T-helper 1 cell (primary cell): ENCODE measurements at places on chromosomes 5 and 9.

DNA sequence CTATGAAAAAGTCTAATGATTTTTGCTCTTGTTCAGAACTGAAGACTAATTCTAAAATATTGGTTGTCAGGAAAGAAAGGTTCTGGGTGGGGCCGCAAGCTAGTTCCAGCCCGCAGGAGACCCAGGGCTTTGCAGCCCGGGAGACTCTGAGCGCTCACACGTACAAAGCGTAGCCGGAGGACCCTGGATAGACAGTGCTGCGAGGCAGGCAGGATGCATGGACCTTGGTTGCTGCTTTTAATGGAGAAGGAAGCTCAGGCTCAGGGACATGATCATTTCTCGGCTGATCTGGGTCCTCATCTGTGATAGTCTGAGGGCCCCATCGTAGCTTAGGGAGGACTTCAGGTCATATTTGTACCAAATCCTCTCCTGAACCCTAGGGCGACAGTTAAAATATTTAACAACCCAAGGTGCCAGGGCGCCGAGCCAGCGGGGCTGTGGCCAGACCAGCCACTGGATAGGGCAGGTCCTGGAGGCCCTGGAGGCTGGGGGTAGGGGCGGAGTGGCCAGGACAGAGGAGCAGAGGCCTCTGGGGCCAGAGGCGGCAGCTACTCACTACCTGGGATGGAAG is 70.1 kb upstream of the UNC5A start:
- no peak for DNase-seq

- DNase-seq, result no peak
Observed at GRCh38 chr5:97980291-97980690, 793.2 kb upstream of the RGMB start.

DNA sequence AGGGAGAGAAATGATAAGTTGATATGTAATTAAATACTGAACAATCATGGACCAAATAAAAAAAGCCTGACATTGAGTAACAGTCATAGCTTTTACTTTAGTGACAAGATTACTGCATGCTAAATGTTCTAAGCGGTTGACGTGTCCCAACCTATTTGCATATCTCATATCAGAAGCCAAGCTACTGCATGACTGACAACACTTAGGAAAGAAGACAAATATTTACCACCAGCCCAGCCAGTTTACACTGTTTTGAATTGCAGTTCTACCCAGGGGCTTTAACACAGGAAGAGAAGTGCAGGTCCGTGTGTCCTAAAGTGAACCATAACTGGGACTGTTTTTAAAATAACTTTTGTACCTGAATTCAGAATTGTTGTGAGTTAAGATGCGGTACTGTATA is 219.9 kb downstream of the PRDM9 start:
- DNase-seq, result no peak

DNA sequence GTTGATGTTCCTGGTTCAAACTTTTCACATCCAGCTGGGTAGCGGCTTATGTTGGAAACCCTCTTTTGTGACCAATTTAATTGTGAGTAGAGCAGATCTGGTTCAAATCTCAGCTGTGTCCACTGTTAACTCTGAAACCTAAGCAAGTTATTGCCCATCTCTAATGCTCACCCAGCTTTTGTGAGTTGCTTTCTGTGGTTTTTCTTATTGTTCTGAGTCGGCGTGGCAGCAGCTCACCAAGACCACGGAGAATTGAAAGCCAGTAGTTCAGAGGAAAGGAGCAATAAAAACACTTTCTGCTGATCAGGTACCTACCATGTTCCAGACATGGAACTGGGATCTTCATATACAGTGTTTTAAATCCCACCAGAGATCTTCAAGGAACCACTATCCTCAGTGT is 114.4 kb downstream of the DOCK2 start:
- no peak for DNase-seq

DNA sequence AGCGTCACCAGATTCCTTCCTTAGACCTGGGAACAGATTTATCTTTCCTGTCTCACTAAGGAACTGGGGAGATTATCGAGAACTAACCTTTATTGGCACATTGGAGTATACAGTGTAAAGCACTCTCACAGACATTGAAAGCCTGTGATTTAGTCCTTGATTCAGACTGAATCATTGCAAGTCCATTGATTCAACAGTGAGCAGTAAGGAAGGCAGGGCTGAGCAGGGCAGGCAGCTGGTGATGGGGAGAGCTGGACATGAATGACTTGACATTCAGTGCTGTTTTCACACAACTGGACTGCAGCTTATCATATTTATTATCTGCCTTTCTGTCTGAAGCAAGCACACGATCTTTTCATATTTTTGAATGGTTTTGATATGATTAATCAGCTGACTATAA is 16.2 kb downstream of the ISOC1 start:
- no peak for DNase-seq

GRCh38 chr5:72237879-72238278 is 82.2 kb downstream of the MRPS27 start:
- DNase-seq, result no peak

DNA sequence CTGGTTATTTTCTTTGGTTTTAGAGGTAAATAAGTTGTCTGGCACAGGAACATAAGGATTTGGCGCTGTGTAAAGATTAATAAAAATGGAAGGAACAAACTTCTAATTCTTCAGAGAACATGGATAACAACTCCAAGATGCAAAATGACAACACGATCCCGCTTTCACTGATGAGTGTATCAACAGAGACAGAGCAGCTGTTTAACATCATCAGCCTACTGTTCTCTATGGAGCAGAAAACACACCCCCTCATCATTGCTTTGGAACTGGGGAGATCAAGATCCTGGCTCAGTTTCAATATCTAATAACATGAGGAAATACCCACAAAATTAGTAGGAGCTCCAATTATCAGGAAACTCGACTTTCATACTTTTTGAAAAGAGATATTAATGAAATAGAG is 8.3 kb upstream of the GAS1 start:
- no peak for DNase-seq

DNA sequence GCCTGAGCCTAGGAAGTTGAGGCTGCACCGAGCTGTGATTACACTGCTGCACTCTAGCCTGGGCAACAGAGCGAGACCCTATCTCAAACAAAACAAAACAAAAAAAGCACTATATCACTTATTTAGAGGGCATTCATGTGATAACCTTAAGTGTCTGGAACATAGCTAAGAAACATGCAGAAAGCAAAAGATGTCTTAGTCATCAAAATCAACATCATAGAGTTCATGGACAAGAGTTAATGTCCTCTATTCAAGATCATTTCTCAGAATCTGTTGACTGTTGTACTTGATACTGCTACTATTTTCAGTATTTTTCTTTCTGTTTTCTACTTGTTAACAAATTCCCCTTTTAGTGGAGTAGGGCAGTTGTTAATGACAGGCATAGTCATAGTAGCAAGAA is 25.4 kb downstream of the FSD1L start:
- DNase-seq, result no peak

GRCh38 chr5:655406-655805 is 37.7 kb downstream of the TPPP start:
- DNase-seq, result no peak

DNA sequence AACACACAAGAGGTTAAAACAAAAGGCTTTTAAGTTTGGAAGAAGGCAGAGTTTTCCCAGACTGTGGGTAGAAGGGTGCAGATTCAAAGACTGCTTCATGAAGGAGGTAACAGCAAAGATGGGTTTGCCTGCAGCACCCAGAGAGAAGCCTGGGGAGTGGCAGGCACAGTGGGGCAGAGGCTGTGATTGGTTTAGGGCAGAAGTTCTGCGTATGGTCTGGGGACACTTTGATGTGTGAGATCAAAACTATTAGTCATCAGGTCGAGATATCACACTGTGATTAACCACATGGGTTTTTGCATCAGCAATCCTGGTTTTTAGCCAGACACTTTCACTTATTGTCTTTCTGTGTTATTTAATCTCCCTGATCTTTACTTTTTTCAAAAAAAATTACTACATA is 188.8 kb upstream of the GLRA1 start:
- peak; percentile 31 for DNase-seq

DNA sequence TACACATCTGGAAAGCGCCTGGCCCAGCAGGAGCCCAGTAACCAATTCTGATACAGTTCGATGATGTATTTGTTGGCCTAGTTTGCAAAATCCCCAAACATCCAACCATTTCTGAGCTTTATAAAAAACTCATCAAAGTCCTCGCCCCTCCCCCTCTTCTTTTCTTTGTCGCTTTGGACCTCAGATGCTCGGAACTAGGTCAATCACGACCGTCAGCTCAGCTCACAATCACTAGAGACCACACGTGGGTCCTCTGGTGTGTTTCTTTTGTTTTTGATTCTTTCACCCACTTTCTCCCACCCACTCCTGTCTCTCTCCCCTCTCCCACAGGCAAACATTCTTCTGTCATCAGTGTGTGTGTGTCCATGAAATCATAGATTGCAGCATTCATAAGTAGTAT is 26.7 kb upstream of the ZBTB43 start:
- no peak for DNase-seq

GRCh38 chr5:39857041-39857440 is 432.3 kb upstream of the DAB2 start:
- no peak for DNase-seq

- no peak for DNase-seq
Observed at GRCh38 chr5:78771260-78772205, 123.0 kb upstream of the LHFPL2 start.

GRCh38 chr9:86993830-86994229 is 46.5 kb upstream of the GAS1 start:
- no peak for DNase-seq

GRCh38 chr5:15002791-15003190 is 131.2 kb upstream of the ANKH start:
- DNase-seq, result no peak
